SK-MEL-5 (cell line): ENCODE measurements at places on chromosomes 5 and 9. TPM values are rescaled to one million over a fixed set of nuclear protein-coding genes. Genes with fewer than 3 reads are reported as not detected.
A peak's percentile ranks its signal among the peaks of the same experiment; 100 is the strongest.

- no peak for DNase-seq
These were observed at the start of gene SYK for GRCh38 chr9:90801241-90801972. TSS of gene SYK (plus strand) at chr9:90801819. CDS start at chr9:90843899, 42,080 bp downstream.

PCDHB11 gene
- total RNA-seq = 0.55 and 0.75 TPM in 2 replicates

- DNase-seq = no peak
These were observed 96.0 kb downstream of the GALNT10 start for GRCh38 chr5:154286557-154286956.

PCDHAC2 gene
- 0.32 TPM in 2 replicates for total RNA-seq

CCNO gene
- total RNA-seq = 0.19 and 0.24 TPM in 2 replicates

DNA sequence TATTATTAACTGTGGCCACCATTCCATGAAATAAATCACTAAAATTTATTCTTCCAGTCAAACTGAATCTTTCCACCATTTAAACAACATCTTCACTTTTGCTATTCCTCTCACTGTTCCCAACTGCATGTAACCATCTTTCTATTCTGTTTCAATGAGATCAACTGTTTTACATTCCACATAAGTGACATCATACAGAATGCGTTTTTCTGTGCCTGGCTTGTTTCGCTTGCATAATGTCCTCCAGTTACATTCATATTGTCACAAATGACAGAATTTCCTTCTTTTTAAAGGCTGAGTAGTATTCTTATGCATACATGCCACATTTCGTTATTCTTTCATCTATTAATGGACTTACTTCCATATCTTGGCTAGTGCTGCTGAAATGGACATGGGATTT lies 738.2 kb downstream of the SEMA5A start:
- no peak for DNase-seq

DNA sequence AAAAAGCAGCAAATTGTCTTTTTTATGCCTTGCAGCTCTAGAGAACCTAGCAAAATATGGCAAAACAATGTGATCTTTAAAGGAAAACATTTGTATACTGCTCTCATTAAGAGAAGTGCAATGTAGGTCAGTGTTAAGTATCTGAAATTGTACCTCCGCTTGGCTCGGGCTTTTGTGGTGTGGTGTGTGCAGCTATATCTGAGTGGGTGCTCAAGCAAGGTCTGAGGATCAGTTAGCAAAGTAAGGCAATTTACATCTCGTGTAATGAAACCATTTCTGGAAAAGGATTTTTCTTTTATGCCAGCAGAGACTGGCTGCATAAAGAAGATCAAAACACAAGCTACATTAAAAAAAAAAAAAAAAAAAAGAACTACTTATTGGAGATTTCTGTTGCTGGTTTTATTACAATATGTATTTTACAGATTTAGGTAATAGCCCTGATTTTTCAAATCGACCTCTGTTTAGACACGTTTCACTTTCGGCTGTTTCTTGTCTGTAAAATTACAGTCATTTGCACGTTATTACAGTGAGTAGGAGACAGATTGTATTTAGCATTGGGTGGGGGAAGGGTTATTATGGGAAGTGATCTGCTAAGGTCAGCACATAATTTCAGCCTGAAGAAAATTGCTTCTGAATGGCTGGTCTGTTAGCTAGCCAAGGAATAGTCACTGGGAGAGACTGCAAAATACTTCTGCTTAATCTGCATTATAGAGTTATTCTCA lies 7.9 kb upstream of the ZNF608 start:
- DNase-seq = peak; percentile 78

PTPN3 gene
- total RNA-seq = 5.7 and 7.1 TPM in 2 replicates

PCDHA11 gene
- 1.0 and 1.9 TPM in 2 replicates for total RNA-seq

HACD4 gene
- 1.1 and 1.4 TPM in 2 replicates for total RNA-seq

SERF1B gene
- 35.3 and 43.9 TPM in 2 replicates for total RNA-seq

FOXD4L4 gene
- 0.08 TPM in 1 of 2 replicates, not detected in the other for total RNA-seq

DNA sequence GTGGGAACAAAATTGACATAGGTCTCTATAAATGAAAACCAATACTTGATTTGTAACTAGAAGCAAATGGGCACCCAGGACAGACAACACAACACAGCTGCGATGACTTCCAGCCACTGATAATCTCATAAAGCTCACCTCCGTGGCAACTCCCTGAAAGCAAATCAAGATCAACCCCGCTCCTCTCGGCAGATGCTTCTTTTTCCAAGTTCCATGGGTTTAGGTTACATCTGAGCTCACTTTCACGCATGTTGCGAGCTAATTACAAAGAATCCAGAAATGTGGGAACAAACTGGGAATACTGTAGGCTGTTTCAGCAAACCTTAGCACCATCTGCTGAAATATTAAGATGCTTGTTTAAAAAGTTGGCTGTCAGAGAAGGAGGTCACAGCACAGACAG lies 153.9 kb downstream of the ELAVL2 start:
- DNase-seq = no peak

GRCh38 chr9:125851979-125852378 lies 104.8 kb downstream of the PBX3 start:
- no peak for DNase-seq

PCDHB13 gene
- total RNA-seq = 0.66 and 0.77 TPM in 2 replicates

GRCh38 chr9:120579139-120580050 lies 572 bp downstream of the CDK5RAP2 start:
- DNase-seq = peak; percentile 37

DNA sequence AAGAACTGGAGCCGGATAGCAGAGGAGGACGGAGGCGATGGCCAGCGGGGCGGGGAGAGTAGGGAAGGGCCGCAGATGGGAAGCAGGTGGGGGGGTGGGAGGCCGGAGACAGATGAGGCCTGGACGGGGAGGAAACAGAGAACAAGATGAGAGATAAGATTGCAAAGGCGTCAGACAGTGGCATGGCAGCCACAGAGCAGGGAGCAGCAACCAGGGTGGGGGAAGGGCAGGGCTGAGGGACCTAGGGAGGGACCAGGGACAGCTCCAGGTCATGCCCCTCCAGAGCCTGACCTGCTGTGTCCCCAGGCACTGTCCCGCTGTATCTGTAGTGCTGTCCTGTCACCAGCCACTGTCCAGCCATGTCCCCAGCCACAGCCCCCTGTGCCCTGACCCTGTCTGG lies 49.6 kb upstream of the LMX1B start:
- DNase-seq = no peak

SPINK13 gene
- total RNA-seq = 0.50 TPM in 1 of 2 replicates, not detected in the other

GRCh38 chr9:128787659-128788058 lies 606 bp downstream of the TBC1D13 start:
- no peak for DNase-seq

NR5A1 gene
- not detected in 2 replicates for total RNA-seq

- DNase-seq = no peak
These were observed 117.9 kb upstream of the CDH18 start for GRCh38 chr5:20105915-20106314.

TRMO gene
- 28.6 and 32.6 TPM in 2 replicates for total RNA-seq

TMEM232 gene
- total RNA-seq = 0.74 and 2.0 TPM in 2 replicates

OR13C4 gene
- not detected in 2 replicates for total RNA-seq

GRCh38 chr9:108643731-108644510 lies 211.9 kb downstream of the ACTL7B start:
- no peak for DNase-seq

CD72 gene
- 0.43 and 0.63 TPM in 2 replicates for total RNA-seq

DNA sequence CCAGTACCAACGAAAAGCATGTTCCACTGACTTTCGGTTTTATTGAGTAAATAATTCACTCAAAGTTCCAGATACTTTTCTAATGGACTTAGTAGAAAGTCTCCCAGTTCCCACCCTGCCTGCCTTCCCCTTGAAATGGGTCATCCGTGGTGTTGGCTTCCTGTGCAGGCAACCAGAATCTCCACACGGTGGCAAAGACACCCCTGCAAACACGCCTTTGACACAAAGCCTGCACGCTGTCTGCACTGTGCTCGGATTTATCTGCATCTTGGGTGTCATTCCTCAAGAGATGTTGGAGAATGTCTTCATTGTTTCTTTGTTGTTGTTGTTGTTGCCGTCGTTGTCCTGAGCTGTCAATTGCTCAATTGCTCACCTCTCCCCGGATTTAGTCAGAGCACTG lies 150.0 kb upstream of the IRX2 start:
- DNase-seq = no peak

- DNase-seq = no peak
These were observed 140.5 kb upstream of the TARS1 start for GRCh38 chr5:33300209-33300742.

- DNase-seq = no peak
These were observed 138.8 kb downstream of the KDM4C start for GRCh38 chr9:6896562-6896961.
